ENCODE measurements at places on chromosomes 3 and 15.

DNA sequence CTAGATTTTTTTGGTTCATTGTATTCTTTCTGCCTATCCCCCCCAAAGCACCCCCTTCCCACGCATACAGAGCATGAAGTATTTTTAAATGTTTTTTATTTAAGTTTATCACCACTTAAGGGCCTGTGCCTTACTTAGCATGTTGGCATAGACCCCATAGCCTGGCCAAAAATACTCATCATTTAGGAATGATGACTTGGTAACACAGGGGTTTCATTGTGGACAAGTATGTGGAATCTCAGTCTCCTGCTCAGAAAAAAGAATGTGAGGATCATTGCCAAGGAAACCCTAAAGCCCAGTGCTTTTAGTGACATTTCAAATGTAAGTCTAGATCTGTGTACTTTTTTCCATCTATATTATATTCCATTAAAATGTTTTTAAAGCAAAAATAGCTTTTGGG is 146.3 kb downstream of the ALCAM start:
- peak; percentile 89 for DNase-seq

GRCh38 chr3:27827041-27827440 is 104.9 kb upstream of the EOMES start:
- DNase-seq: no peak

DNA sequence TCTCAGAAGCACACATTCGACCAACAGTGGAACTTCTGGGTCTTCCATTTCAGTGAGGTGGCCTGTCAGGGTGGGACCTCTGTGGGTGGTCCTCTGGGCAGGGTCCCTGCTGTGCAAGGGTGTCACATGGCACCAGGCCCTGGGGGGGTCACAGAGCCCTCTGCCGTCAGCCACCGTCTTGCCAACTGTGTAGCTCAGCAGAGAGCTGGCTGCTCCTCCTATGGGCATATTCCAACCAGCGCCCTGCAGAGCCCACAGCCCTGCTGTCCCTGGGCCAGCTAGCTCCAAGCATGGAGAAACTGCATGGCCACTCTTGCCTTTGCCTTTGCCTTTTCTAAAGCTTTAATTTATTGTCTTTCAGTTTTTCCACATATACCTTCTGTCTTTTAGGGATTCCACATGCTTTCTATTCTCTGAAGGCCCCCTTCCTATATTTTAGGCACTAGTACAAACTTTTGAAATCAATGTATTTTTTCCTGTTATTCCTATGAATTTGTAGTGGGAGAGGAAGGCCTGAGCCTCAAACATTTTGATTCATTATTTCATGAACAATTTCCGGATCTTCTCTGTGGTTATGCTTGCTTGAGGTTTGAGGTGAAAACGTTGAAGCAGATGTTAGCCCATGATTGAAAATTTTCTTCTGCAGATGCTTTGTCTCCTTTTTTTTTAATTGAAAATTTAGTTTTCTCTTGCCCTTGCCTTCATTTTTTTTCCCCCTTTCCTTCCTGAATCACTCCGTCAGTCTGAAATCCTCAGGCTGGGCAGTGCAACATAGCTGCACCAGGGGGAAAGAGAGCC is 11.7 kb downstream of the IQCF1 start:
- DNase-seq: no peak

- peak; percentile 37 for DNase-seq
Observed at GRCh38 chr3:185176750-185177359, 24.0 kb upstream of the C3orf70 start.

DNA sequence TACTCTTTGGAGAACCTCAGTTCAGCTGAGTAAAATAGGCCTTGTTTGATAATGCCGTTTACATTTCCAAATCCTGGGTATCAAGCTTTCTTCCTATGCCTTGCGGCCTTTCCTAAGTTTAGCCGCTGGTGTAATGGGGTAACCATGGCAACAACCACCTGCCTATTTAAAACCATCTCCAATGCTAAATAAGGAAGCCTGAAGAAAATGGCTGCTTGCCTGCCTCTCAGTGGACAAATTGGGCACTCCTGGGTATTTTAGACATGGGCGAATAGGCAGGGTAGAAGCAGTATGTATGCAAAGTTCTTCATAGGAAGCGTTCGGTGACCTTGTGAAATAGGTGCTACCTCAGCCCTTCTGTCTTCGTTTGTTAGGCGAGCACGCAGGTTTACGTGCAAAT is 122.7 kb downstream of the DGKG start:
- no peak for DNase-seq

DNA sequence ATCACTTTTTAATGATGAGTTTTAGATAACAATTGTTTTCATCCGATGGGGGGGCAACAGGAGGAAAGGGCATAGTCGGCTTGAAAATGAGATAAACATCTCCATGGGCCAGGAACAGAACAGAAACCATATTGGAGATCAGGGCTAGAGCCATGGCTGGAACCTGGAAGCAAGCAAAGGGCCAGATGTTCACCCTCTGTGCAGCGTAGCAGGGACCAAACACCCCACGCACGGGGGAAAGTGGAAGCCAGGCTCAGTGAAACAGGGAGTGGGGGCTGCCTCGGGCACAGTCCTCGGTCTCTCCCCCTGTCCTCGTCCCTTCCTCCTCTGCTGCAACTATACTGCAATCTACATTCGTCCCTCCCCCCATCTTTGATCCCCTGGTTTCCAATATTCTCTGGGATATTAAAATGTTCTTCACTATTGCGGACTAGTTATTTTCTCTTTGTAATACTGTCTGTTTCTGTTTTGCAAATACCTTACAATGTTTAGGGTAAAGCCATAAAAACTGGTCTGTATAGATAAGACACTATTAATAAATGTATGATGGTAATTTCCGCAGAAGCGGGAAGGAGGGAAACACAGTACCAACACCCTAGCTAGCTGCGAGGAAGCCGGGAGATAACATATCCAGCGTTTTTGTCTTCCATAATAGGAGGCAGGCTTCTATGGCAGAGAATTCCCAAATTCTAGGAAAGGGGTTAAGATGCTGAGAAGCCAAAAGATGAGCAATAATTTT is 121.5 kb downstream of the XXYLT1 start:
- DNase-seq: no peak

DNA sequence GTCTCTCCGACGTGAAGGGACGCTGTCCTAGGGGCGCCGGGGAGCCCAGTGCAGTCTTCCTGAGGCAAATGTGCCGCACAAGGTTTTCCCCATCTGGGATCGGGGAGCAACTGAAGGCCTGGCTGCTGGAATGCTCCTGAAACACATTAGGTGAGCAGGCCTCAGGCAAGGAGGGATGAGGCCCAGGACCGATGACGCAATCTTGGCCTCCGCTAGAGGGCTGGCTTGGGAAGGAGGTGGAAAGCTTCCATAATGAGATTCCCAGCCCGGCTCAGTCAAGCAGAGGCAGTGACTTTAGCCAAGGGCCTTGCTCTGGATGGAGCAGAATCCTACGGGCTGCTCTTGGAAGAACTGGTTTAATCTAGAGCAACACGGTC is 50.8 kb downstream of the CPN2 start:
- peak; percentile 72 for DNase-seq

- DNase-seq: peak; percentile 97
Observed at GRCh38 chr3:188294823-188295487, 141.0 kb downstream of the LPP start.

- peak; percentile 62 for DNase-seq
Observed at GRCh38 chr15:38299216-38299615, 46.6 kb downstream of the SPRED1 start.

- DNase-seq: no peak
Observed at GRCh38 chr3:110779581-110779980, 292.0 kb upstream of the NECTIN3 start.

DNA sequence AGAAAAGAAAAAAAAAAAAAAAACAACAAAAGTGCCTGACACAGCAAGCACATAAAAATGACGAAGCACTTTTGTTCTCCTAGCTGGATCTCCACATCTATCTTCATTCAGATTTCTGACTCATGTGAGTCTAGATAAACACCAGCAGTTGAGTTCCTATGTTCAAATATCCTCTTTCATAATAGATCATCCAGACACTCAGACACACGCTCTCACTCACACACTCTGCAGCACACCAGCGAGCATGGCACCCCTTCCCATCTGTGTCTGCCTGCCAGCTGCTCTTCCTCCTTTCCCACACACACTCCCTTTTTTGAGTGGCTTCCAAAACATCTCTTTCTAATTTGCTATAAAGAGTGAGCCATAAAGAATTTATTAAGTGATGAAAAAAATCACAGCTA is 19.8 kb upstream of the CELF6 start:
- peak; percentile 90 for DNase-seq

GRCh38 chr3:197076415-197076814 is 46.8 kb upstream of the MELTF start:
- no peak for DNase-seq

DNA sequence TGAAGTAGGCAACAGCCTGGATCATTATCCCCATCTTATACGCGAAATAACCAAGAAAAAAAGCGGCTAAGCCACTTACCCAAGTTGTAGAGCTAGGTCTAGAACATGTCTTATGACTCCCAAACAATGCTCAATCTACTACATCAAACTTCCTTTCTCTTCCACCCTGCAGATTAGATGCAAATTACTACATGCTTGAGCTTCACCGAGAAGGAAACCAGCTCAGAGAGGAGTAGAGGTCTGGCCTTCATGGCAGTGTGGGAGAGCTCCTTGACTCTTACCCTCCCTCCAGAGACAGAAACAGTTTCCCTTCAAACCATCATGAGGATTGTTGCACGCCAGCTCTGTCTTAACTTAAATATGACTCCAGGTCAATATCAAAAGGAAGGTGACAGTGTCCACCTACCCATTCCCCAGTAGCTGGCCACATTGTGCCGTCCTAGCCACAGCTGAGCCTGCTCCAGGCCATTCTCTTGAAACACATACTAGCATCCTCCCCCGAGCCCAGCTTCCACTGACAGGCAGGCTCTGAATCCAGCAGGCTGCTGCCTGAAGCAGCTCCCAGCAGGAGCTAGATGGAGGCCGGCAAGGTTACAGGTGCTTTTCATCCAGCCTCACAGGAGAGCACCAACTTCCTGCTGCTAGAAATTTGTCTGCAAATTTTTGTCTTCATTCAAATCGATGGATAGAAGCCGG is 56.8 kb downstream of the CPN2 start:
- DNase-seq: no peak

- no peak for DNase-seq
Observed at GRCh38 chr3:4355401-4356219, 52.4 kb downstream of the SETMAR start.

GRCh38 chr3:105139881-105140560 is 226.7 kb upstream of the ALCAM start:
- DNase-seq: no peak

GRCh38 chr3:178507507-178508442 is 28.5 kb upstream of the KCNMB2 start:
- DNase-seq: no peak

- DNase-seq: peak; percentile 79
Observed at GRCh38 chr3:172550347-172550943, 27.2 kb upstream of the TNFSF10 start.

- DNase-seq: no peak
Observed at GRCh38 chr3:65550137-65550536, 488.6 kb downstream of the MAGI1 start.

DNA sequence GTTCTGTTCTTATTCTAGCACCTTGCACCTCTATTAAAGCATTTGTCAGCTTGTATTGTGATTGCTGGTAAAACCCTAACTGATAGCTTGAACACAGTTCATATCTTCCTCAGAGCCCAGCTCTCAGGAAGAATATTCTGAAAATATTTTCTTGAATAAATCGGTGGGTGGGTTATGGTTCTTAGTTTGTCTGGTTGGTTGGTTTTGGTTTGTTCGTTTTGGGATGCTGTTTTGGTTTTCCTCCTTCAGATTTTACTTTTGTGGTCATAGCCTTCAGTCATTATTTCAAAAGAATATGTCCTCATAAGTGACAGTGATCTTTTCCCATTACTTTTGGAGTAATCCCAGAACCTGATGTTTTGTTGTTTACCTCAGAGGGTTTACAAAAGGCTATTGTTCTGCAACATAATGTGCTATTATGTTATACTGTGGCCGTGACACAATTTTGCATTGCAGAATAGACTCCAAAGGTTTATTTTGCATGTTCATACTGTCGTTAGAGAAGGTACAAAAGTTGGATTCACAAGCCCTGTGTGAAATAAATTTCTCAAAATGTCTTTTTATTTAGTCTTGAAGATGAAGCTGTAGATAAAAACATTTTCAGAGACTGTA is 2.7 kb upstream of the TMEM87A start:
- no peak for DNase-seq

GRCh38 chr15:71916834-71917233 is 106.5 kb downstream of the NR2E3 start:
- DNase-seq: no peak

GRCh38 chr15:85619992-85620689 is 174.6 kb downstream of the KLHL25 start:
- no peak for DNase-seq

DNA sequence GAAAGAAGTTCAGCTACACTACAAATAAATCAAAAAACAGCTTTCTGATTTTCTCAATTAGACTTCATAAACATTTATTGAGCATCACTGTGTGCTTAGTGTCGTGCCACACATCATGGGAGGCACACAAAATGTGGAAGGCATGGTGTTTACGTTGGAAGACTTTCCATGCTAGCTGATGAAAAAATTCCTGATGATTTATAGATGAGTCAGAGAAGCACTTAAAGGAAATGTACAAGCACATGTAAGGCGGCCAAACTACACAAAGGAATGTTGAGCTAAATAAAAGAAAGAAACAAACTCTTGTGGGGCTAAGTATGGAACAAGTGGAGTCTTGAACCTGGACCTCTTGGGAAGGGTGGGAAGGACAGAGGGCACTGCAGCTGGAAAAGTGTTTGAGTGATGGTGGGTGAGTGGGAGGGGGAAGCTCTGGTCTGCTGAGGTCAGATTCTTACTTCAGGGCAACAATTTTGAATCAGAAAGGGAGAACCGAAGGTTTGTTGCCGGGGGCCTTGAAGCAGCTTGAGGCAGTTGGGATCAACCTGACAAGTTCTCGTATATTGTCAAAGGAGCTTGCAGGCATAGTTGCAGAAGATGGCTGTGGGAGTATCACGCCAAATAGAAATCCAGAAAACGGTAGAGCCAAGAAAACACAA is 66.9 kb downstream of the FOXB1 start:
- DNase-seq: peak; percentile 92

- DNase-seq: no peak
Observed at GRCh38 chr15:96693990-96694517, 363.6 kb downstream of the NR2F2 start.

DNA sequence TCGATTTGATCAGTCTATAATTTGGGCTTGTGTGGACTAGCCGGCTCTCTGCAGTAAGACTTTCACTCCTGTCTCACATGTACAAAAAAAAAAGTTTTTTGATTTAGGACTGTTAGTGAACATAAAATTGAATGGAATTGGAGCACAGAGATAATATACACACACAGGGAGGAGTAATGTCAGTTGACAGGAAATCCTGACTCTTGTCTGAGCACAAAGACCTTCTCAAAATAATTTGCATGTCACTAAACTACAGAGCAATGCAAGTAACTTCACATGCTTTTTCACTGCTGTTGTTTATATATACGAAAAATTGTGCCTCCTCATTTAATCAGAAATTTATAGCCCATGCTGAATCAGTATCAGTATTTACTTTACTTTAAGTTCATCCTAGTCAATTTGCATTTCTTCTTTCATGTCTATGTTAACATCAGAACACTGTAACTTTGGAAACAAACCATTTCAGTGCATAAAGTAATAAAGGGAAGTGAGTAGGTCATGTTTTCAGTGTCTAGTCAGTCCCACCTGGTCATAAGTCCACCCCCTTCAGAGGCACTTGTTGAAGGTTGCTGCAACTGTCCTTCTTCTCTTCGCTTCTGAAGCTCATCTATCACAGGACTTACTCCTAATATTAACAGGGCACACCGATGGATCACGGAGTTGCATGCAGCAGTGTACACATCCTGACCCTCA is 115.8 kb downstream of the FBXL22 start:
- DNase-seq: no peak

All from fibroblast of skin of right biceps (primary cell).